ENCODE measurements at places on chromosomes 3 and 15.

DNA sequence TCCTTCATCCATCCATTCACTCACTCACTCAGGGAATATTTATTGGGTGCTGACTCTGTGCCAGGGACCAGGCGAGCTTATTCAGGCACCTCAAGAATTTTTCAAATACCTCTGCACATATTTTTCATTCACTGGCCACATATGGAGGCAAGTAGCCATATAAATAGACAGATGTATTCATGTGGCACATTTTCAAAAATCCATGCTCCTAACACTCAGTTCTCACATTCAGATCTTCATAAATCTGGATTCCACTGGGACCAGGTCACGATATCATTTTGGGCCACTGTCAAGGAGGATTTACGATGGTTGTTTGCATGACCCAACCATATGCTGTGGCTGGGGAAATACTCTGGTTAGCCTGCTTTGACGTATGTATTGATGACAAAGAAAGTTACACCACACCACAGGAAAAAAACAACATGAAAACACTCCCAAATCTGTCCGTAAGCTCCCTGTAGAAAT is 241.8 kb upstream of the LRTM1 start:
- DNase-seq = no peak

GRCh38 chr3:20589275-20589674 is 403.3 kb upstream of the SGO1 start:
- no peak for DNase-seq

GRCh38 chr3:21294768-21295167 is 456.2 kb downstream of the ZNF385D start:
- DNase-seq = no peak

GRCh38 chr3:102571006-102571405 is 136.2 kb downstream of the ZPLD1 start:
- DNase-seq = no peak

DNA sequence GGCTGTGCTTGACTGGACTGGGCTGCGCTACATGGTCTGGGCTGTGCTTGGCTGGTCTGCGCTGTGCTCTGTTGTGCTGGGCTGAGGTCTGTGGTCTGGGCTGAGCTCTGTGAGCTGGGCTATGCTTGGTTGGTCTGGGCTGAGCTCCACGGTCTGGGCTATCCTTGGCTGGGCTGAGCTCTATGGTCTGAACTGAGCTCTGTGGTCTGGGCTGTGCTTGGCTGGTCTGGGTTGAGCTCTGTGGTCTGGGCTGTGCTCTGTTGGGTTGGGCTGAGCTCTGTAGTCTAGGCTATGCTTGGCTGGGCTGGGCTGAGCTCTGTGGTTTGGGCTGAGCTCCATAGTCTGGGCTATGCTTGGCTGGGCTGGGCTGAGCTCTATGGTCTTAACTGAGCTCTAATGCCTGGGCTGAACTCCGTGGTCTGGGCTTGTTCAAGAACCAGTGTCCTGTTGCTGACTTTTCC is 92.0 kb downstream of the PLXNA1 start:
- DNase-seq = no peak

GRCh38 chr3:177753451-177754155 is 556.3 kb upstream of the TBL1XR1 start:
- no peak for DNase-seq

DNA sequence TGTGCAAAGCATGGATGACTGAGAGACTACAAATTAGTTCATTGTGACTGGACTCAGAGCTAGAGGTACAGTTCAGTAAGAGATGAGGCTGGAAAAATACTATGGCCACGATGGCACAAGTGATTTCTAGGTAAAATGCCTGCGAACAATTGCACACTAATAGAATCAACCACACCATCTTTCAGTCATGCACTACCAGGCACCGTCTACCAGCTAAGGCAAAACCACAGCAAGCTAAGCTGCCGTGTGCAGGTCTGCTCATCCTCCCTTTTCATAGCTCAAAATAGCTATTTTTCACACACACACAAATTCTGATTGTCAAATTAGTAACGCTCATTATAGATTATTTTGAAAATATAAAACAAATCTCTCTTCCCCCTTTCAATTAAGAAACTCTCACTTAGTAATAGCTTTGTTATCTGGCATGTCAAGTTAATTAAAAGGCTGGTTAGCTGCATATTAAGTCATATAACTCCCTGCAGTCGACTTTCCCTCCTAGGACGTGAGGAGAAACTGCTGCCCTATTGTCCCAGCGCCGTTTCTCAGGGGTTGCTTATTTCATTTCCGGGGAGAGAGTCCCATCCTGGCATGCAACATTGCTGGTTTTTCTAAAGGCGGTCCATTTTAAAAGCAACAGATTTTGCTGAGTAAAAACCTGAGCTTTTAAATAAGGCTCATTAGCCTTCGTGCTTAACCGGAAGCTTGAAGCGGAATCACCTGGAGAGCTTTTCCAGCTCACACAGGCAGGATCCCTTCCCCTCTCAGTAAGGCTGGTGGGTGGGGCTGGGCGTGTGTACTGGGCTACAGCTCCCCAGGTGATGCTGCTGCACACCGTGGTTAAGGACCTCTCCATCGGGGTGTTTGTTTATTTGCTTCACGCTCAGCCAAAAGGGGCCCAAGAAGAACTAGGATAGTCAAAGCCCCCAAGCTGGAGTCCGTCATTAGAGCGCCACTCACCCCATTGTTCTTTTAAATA is 16.9 kb upstream of the MEX3B start:
- no peak for DNase-seq

DNA sequence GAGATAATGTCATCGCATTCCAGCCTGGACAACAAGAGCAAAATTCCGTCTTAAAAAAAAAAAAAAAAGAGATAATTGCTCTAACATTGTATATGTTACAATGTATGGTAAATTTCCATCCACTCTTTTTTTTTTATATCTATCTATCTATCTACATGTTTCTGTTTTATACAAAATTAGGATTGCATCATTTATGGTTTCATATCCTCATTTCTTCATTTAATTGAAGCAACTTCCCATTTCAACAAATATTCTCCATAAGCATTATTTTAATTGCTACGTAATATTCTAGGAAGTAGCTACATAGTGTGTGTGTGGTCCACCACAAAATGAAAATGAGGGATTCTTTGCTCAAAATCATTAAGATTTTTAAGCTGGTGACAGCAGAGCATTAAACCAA is 18.4 kb downstream of the RBP1 start:
- no peak for DNase-seq

DNA sequence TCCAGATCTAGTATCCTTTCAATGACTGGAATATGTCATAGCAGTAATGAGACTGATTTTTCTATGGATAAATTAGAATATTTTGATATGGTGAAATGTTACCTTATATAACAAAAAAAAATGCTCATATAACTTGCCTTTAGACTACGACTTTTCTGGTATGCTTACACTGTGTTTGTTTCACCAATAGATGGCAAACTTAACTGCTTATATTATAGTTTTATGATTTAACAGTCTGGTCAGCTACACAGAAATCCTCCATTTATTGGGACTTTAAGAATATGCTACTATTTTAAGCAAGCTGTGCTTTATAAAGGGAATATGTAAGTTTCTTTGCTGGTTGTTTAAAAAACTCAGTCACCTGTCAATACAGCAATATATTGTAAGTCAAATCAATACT is 205.6 kb downstream of the VGLL3 start:
- no peak for DNase-seq

- DNase-seq = no peak
Measured at GRCh38 chr3:30747771-30748281, 141.4 kb downstream of the TGFBR2 start.

GRCh38 chr3:70984776-70985482 is 598.6 kb downstream of the FOXP1 start:
- DNase-seq = no peak

- DNase-seq = no peak
Measured at GRCh38 chr3:194584866-194585265, 48.4 kb downstream of the TMEM44 start.

DNA sequence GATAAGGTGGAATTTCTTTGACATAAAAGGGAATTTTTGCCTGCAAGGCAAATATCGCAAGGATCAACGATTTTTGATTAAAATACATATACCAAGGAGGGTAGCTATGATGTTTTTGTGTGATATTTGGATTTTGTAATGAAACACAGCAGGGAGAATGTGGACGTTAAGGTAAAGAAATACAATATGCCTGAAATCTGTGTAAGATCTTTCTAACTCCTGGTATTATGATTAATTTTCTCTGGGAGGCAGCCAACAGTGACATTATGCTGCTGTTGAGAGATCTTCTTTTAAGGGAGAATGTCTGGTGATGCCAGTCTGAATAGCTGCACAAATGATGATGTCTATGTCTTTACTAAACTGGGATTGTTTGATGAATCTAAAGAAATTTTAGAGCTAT is 972.2 kb downstream of the SQOR start:
- no peak for DNase-seq

- DNase-seq = no peak
Measured at GRCh38 chr3:168620854-168621253, 525.1 kb upstream of the GOLIM4 start.

DNA sequence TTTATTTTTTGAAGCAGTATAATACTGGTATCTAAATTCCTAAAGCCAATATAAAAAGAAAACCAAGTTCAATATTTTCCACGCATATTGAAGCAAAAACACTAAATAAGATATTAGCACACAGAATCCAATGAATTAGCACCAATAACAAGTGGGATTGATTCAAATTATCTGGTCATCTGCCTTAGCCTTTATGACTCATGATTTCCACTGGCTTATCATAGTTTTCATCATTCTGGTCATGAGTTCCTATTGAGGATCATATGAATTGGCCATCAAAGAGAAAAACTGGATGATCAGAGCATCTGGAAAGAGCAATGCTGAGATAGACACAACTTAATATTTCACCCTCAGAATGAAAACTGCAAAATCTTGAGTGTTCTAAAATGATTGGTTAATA is 809.9 kb downstream of the MCTP2 start:
- no peak for DNase-seq

- DNase-seq = no peak
Measured at GRCh38 chr3:16058521-16058920, 116.0 kb upstream of the GALNT15 start.

GRCh38 chr3:59265566-59265965 is 215.7 kb upstream of the CFAP20DC start:
- DNase-seq = no peak

GRCh38 chr3:13079051-13079450 is 5.8 kb upstream of the IQSEC1 start:
- no peak for DNase-seq

- no peak for DNase-seq
Measured at GRCh38 chr3:152672320-152672649, 162.6 kb upstream of the P2RY1 start.

- DNase-seq = no peak
Measured at GRCh38 chr3:63974451-63974850, 48.8 kb downstream of the PSMD6 start.

- DNase-seq = no peak
Measured at GRCh38 chr3:195155570-195156241, 115.3 kb downstream of the XXYLT1 start.

GRCh38 chr3:197317250-197317963 is 19.0 kb upstream of the DLG1 start:
- DNase-seq = no peak

DNA sequence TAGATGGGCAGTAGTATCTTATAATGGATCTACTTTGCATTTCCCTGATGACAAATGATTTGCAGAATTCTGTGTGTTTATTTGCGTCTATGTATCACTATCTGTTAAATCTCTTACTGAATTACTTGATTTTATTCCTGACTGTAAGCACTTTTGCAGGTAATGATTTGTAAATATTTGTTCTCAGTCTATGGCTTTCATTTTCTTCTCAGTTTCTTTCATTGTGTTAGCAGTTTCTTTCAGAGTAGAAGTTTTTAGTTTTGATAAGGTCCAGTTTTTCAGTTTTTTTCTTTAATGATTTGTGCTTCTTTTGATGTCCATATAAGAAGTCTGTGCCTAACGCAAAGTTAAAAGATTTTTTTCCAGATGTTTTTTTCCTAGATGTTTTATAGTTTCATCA is 12.9 kb downstream of the SLC25A36 start:
- DNase-seq = no peak

- no peak for DNase-seq
Measured at GRCh38 chr3:99761415-99762165, 56.1 kb upstream of the CMSS1 start.
